GM23248 (cell line): ENCODE measurements at places on chromosomes 11 and 22. TPM values are rescaled to one million over a fixed set of nuclear protein-coding genes. Genes with fewer than 3 reads are reported as not detected.

CWF19L2 gene
- total RNA-seq, result 6.9 and 25.8 TPM in 2 replicates

INPPL1 gene
- total RNA-seq, result 68.0 and 70.6 TPM in 2 replicates

DNA sequence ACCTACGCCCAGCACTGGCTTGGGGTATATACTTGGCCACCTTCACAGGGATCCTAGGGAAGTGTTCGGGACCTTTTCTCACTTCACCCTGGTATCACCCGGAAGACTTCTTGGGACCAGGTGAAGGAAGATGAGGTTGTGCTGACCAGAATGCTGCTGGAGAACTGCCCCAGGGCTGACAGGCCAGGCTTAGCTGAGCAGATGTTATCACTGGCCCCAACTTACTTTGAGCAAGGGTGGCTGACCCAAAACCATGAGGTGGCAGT lies 4.5 kb downstream of the FTH1 start:
- H3K27ac ChIP-seq, result peak overlapping the region; percentile 55
- H3K4me3 ChIP-seq, result no peak overlapping the region
- DNase-seq, result no peak
- peaks cover 29% of the 10 kb centered on the region for H3K36me3 ChIP-seq

GRCh38 chr11:123755813-123756212 lies 1.5 kb upstream of the OR6X1 start:
- no peak for DNase-seq
- no peak overlapping the region for H3K4me3 ChIP-seq
- H3K36me3 ChIP-seq, result no peaks in the 10 kb centered on the region
- no peak overlapping the region for H3K27ac ChIP-seq
- peaks cover 27% of the 10 kb centered on the region for H3K27me3 ChIP-seq

- no peak overlapping the region for H3K4me3 ChIP-seq
- no peak overlapping the region for H3K27ac ChIP-seq
- no peaks in the 10 kb centered on the region for H3K36me3 ChIP-seq
- no peak for DNase-seq
- H3K27me3 ChIP-seq, result no peaks in the 10 kb centered on the region
Observed at GRCh38 chr22:38038426-38038825, 18.8 kb upstream of the PICK1 start.

- H3K36me3 ChIP-seq, result no peaks in the 10 kb centered on the region
- H3K27ac ChIP-seq, result no peak overlapping the region
- no peaks in the 10 kb centered on the region for H3K27me3 ChIP-seq
- 0 out of 2 replicates have a peak, but pooled peaks cover 5% of the 10 kb centered on the region for H3K4me1 ChIP-seq
- DNase-seq, result peak; percentile 16
Observed at GRCh38 chr11:63520606-63521170, 14.8 kb downstream of the LGALS12 start.
